ENCODE measurements at places on chromosomes 4 and X.

DNA sequence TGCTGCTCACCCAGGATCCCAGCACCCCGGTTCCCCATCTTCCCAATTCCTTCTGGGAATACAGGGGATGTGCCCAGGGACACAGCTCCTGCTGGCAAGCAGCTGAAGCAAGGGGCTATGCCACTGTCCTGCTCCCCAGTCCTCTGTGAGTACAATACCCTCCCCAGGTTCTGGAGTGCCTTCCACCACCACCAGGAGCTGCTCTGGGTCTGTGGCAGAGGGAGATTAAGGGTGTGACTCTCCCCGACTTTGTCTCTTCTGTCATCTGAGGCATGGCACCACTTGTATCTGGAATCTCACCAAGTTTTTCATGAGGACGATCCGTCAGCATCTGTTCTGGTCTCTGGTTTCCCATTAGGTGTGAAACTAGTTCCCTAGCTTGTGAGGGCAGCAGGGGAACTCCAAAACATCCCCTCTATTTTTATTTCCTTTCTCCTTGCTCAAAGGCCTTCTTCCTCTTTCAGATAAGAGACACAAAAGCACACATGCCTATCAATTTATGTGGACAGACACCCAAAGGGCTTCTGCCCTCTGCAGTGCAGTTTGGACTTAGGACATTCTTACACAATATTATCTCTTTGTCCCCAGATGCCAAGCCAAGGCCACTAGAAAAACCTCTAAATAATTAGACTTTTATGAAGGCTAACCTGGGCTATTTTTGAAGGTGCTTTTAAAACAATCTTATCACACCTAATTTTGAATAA, 26.8 kb downstream of the MGST2 start:
- no peak for DNase-seq

GRCh38 chrX:103730147-103730795, 19.6 kb downstream of the TMEM31 start:
- no peak for DNase-seq

- no peak for DNase-seq
These were observed 55.1 kb downstream of the CLCN5 start for GRCh38 chrX:49977319-49978090.

DNA sequence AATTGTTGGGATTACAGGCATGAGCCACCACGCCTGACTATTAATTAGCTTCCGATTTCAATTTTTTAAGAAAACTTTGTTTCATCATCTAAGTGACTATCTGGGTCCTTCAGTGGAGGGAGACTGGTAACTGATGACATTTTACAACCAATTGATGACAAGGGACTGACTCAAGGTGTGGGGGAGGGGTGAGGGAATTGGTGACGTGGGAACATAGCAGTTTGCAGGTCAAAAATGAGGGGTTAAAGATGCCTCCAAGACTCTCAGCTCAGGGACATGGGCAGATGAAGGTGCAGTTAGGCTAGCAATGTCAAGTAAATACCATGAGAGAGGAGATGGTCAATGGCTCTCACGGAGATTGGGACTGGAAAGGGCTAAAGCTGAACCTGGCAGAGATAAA, 5.7 kb upstream of the FAM9C start:
- DNase-seq, result no peak

GRCh38 chr4:69497886-69498395, 2.2 kb upstream of the UGT2B4 start:
- DNase-seq, result no peak

- no peak for DNase-seq
These were observed 396.8 kb downstream of the PACRGL start for GRCh38 chr4:21097026-21097425.

- DNase-seq, result no peak
These were observed 109.1 kb downstream of the PHEX start for GRCh38 chrX:22141047-22141730.

GRCh38 chr4:84639145-84639544, 56.2 kb downstream of the CDS1 start:
- DNase-seq, result peak; percentile 52

DNA sequence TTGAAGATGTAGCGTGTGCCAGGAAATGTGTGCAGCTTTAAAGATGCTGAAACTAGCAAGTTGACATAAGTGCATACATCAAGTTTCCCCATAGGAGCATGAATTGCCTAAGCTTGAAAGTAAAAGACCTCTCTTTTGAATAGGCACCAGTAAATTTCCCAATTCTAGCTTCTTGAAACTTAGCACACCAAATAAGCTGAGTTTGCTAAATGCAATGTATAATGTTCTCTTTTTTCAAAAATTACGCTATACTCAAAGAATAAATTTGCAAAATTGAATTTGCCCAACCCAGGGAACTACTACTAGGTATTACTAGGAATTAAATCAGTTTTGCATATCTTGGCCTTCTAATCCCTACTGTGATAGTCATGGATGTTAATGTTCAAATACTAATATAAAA, 923.9 kb upstream of the LCORL start:
- no peak for DNase-seq

DNA sequence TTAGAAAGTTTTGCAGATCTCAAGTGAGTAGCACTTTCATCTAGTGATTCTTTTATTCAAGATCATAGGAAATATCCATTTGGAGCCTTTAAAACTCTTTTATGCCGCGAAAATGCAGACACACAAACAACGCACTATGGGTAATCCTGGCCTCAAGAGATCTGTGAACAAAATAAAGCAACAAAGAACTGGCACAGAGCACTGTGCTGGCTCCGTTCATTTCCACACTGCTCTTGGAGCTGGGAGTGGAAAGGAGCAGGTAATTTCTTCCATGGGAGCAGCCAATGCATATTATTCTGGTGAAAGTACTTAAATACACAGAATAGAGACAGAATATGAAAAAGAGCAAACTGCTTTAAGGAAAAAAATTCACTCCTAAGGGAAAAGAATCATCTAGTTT, 172.7 kb upstream of the FRG1 start:
- no peak for DNase-seq

DNA sequence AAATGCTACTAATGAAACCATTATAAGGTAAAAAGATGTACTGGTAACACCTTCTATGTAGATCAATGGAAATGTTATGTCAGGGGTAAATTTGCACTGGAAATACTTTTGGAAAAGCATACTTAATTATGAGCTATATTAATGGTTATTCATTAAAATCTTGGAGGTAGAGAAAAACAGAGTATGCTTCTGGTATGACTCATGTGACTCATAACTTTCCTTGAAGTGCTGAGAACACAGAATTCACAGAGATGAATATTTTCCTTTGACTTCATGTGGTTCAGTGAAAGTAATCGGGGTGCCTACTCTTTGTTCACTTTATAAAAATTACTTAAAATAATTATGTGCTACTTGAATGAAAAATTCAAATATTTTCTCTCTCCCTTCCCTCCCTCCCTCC, 254.2 kb downstream of the KCTD8 start:
- no peak for DNase-seq

DNA sequence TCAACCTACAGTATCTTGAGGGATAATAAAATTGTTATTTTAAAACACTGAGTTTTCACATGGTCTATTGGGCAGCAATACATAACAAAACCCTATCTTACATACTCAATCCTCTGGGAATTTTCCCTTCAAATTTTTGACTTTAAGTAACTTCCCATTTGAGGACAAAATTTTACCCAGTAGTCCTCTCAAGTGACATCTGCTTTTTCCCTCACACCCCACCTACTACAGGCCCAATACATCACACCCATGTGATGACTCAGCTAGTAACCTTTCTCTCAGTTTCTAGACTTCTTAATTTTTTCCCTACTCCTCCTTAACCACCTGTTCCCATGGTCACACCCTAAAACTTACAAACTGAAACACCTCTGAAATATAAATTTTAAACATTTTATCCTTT, 12.2 kb upstream of the RAP1GDS1 start:
- peak; percentile 32 for DNase-seq

DNA sequence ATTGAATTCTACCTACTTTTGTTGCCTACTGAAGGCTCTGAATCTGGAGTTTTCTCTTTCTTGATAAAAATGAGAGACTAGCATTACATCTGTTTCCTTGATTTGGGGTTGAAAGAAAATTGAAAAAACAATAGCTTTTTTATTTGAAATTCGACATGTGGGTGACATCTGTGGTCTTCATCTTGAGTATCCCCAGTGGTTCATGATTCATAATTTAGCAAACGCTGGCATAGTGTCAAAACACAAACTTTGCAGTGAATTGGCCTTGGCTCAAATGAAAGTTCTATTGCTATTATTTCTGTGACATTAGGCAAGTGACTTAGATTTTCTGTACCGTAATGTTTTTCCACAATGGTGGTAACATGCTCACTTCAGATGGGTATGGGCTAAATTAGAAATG, 747.6 kb downstream of the PCDH7 start:
- no peak for DNase-seq

GRCh38 chr4:76950956-76951671, 1.6 kb downstream of the SEPTIN11 start:
- DNase-seq, result peak; percentile 12

DNA sequence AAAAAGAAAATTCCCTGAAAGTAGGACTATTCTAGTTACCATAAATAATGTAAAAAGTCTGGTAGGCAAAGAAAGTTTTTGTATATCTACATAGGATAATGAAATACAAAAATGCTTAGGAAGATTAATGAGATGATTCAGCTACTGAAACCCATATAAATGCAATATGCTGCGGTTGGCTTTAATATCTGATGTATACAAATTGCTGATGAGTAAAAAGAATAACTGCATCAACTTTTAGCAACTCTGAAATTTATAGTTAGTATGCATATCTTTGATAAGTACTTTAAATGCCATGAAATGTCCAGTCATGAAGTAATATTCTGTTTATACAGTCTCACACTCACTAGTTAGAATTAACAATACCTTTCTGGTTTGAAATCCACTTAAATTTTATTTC, 404.8 kb downstream of the TLL1 start:
- no peak for DNase-seq

- DNase-seq, result no peak
These were observed 33.0 kb upstream of the KIAA0232 start for GRCh38 chr4:6749340-6750171.

GRCh38 chrX:41528784-41529183, 81.6 kb downstream of the NYX start:
- DNase-seq, result no peak
